Urinary bladder (tissue), 4 donors: ENCODE measurements at places on chromosomes 5 and 9. TPM values are rescaled to one million over a fixed set of nuclear protein-coding genes. Genes with fewer than 3 reads are reported as not detected.

- no peak for DNase-seq
Measured at GRCh38 chr5:133377736-133378135, 234.6 kb downstream of the FSTL4 start.

GRCh38 chr9:99822806-99823591 is 1.3 kb downstream of the NR4A3 start:
- peak; percentile 35 for DNase-seq

FAM81B gene
- 0.42 TPM for total RNA-seq

GRCh38 chr5:16453609-16454008 is 12.0 kb downstream of the ZNF622 start:
- DNase-seq: no peak

GZMA gene
- total RNA-seq: 1.4 TPM

NTRK2 gene
- 56.7 TPM for total RNA-seq

TAF11L14 gene
- total RNA-seq: not detected
